ENCODE measurements at places on chromosomes 5 and 9.

GRCh38 chr9:89410022-89410421 is 87.9 kb downstream of the SEMA4D start:
- DNase-seq, result no peak

GRCh38 chr9:119802133-119802532 is 432.9 kb upstream of the BRINP1 start:
- no peak for DNase-seq

DNA sequence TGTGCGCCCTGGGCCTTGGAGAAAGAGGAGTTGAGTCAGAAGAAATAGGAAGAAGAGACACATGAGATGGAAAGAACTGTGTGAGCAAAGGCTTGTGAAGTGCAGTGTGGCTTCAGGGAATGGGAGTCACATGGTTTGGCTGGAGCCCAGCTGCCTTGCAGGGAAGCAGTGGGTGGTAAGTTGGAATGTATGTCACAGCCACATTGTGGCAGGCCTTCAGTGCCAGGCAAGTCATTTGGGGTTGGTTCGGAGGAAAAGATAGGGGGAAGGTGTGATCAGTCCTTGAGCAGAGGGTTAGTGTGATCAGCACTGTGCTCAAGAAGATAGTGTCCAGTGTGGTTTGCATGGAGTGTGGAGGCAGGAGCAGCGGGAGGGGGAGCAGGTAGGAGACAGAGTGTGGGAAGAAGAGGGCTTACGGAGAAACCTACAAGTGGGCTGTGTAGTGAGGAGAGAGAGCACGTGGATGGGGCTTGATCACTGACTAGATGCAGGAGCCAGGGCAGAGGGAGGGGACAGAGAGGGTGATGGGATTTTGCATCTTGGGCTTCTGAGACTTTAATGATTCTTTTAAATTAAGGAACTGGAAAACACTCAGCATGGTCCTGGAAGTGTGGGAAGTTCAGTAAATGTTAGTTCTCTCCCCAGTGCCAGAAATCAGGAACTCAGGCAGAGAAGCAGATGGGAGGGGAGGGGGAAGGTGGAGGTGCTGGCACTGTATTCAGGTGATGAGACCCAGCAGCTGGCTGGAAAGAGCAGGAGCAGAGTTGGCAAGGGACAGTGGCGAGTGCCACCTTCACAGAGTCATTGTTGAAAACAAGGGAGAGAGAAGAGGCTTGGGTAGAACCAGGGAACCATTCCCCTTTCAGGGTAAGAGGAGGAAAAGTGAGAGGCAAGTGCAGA is 46.6 kb downstream of the ARHGAP26 start:
- no peak for DNase-seq

DNA sequence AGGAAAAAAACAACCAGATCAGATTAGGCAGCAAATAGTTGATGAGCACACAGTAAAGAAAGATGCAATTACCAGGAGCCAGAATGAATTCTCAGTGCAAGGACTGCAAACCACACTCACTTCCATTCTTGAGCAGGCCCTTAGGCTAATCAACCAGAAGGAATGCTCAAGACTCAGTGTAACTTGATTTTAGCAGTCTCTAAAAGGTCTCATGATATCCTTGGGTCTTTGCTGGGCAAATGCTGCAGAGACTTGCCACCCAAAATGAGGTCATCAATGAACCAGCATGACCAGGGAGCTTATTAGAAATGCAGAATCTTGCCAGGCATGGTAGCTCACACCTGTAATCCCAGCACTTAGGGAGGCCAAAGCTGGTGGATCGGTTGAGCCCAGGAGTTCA is 20.1 kb upstream of the TMEM245 start:
- DNase-seq, result no peak

DNA sequence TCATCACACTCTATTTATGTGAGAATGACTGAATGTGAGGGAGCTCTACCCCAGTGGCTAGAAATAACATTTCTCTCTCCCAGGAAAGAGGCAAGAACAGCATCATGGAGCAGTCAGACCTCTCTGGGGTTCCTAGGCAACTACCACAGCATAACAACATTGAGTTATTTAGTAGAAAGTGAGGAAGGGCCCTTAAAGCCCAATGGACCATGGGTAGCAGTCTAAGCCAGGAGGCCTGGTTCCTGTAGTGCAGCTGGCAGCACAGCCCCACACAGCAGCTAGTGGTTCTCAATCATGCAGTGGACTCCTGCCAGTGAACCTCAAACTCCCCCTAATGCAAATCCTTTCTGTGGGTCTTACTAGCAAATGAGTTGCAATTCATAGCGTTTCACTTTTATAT is 55.3 kb downstream of the SPEF2 start:
- peak; percentile 23 for DNase-seq

- DNase-seq, result no peak
These were observed 112.9 kb upstream of the ACTBL2 start for GRCh38 chr5:57595523-57595991.

DNA sequence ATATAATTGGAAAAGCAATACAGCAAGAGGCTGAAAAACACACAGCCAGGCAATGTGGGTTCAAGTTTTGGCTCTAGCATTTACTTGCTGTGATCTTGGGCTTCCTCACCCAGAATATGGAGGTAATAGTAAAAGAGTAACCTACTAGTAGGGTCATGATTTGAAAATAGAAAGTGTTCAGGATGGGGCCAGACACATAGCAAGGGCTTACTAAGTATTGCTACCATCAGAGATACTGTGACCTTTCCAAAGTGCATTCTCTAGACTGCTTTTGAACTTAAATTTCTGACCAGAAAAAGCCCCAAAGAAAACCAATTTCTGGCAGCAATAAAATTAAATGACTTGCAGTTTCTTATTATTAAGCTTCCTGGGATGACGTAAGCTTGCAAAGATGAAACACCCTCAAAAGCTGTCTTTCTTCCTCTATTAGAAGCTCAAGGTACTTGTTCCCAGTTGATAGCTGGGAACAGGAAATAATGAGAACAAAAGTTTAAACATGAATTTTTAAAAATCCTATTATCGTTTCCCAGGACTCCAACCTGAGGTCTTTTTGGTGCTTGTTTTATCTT is 20.3 kb downstream of the SLC45A2 start:
- no peak for DNase-seq

GRCh38 chr9:31067418-31067817 is 1317.0 kb upstream of the ACO1 start:
- DNase-seq, result no peak

DNA sequence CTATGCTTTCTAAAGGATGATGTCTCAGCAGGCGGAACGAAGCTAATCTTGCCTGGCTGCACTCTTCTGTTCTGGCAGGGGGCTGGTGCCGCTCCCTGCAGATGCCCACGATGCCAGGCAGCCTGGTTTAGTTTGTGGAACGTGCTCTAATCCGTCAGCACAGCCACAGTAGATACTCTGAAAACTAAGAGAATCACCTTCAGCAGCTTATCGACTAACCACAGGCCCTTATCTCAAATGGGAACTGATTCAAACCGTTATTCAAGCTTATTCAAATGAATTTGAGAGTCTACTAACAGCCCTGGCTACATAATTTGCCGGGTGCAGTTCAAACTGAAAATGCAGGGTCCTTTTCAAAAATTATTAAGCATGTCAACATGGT is 246.6 kb upstream of the ANKRD55 start:
- DNase-seq, result peak; percentile 27

DNA sequence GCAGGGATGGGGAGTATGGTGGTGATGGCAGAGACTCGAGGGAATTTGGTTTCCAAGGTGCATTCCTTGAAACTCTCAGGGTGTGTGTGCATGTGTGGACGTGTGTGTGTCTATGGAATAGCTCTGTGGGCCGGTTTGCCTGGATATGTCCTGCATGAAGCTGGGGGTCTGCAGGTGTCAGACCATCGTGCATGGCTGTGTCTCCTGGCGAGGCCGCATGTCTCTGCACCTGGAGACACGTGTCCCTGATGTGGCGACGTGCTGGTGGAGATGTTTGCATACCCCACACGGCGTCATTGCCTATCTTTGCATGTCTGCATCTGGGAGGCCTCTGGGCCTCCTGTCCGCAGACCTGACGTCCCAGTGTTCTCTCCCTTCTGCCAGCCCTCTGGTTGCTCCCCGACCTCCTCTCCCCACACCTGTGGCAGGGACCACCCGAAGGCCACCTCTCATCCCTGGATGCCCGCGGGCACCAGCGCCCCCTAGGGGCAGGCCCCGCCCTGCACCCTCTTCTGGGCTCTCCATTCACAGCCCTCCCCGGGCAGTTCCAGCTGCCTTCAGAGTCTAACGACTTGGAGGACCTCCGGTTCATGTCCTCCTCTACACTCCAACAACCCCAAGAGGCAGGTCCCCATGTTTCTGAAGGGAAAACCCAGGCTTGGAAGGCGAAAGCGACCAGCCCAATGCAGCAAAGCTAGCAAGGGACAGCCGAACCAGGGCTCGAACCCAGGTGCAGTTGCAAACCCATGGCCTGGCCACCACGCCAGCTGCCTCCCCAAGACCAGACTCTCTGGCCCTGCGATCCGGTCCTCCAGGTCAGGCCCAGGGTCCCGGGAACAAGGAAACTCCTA is 88.6 kb downstream of the LMX1B start:
- peak; percentile 45 for DNase-seq

GRCh38 chr9:135901826-135902225 is 5.5 kb downstream of the CAMSAP1 start:
- DNase-seq, result no peak

DNA sequence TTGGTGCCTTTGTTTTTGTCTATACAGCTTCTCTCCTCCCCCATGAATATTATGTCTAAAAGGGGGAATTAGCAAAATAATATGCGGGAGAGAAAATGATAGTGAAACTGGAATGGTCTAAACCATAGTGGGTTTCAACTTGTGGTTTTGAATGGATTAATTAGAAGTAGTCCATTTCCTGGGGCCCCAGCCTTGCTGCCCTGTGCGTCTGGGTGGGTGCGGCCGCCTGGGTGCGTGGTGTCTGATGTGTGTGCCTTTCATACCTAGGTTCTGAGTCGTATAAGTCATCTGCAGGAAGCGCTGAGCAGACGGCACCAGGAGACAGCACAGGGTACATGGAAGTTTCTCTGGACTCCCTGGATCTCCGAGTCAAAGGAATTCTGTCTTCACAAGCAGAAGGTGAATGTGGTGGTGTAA is 120.0 kb upstream of the CACNA1B start:
- peak; percentile 66 for DNase-seq

DNA sequence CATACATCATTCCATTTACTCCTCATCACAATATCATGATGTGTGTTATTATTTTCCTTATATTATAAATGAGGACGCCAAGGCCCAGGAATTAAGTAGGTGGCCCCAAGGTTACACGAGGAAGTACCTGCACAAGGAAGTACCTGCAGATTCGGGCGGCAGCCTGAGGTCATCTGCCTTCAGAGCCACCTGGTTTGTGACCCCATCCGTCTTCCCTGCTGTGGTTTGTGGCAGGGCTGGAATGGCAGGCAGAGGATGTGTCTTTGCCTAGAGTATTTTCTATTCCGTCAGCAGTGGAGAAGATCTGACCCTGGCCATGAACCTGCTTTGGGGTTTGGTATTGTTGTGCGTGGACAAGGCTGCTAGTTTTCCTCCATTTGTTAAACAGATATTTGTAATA is 59.7 kb downstream of the PDZD2 start:
- no peak for DNase-seq

GRCh38 chr5:3593771-3594509 is 1.7 kb upstream of the IRX1 start:
- DNase-seq, result no peak

- DNase-seq, result no peak
These were observed 169.1 kb downstream of the DMRT2 start for GRCh38 chr9:1219284-1219683.

DNA sequence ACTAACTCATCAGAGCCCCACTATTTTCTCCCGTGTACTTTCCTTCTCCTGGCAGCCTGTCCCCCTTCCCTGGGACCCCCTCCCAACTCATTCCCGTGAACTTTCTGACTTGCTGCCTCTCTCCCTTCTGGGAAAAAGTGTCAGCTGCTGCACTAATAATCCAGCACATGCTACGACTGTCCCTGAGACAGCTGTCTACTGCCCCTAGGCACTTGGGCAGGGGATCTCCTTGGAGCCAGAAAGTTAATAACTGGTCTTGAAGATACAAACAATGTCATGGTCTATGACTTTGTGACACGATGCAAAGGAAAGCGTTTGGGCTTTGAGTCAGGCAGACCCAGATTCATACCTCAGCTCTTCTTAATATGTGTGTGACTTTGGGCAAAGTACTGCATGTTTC is 10.1 kb upstream of the RNF183 start:
- DNase-seq, result no peak

- DNase-seq, result no peak
These were observed 18.0 kb downstream of the MTRR start for GRCh38 chr5:7886849-7887475.
